Activated T-helper 1 cell treated with anti-CD3 and anti-CD28 coated beads, Interleukin-12 subunit alpha, Interleukin-12 subunit beta, Interleukin-2, Interleukin-4 antibody, amounts not matched to agents 30 ng/mL and 10 ng/mL and 1 ng/mL, durations not matched to agents 14 hours and 24 hours and 36 hours (primary cell): ENCODE measurements at places on chromosomes 16 and 17. TPM values are rescaled to one million over a fixed set of nuclear protein-coding genes. Genes with fewer than 3 reads are reported as not detected.

Gene SNAI3
- total RNA-seq: 1.8 and 2.4 TPM in 2 replicates

Gene HYDIN
- 0.17 TPM in 1 of 2 replicates, not detected in the other for total RNA-seq

Gene NEUROD2
- not detected in 2 replicates for total RNA-seq

Gene ITGA2B
- total RNA-seq: 0.44 and 0.71 TPM in 2 replicates

- no peak for DNase-seq
Observed at GRCh38 chr16:70701036-70701435, 15.2 kb upstream of the MTSS2 start.

GRCh38 chr17:72940496-72940895 lies 152.0 kb downstream of the SLC39A11 start:
- no peak for DNase-seq

DNA sequence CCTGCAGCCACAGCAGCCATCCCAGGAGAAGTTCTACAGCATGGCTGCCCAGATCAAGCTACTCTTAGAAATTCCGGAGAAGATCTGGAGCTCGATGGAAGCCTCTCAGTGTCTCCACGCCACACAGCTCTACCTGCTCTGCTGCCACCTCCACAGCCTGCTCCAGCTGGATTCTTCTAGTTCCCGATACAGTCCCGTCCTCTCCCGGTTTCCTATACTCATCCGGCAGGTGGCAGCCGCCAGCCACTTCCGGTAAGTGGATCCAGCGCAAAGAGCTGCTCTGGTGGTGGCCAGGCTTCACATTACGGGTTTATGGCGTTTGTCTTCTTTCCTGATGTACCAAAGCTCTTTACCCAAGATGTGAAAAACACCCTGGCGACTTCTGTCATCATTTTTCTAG lies 3.6 kb downstream of the COG1 start:
- no peak for DNase-seq

- DNase-seq: no peak
Observed at GRCh38 chr17:48024149-48025039, 13.2 kb downstream of the COPZ2 start.

GRCh38 chr17:41434005-41434404 lies 6.8 kb downstream of the KRT38 start:
- no peak for DNase-seq

- no peak for DNase-seq
Observed at GRCh38 chr16:86906623-86907022, 328.3 kb downstream of the FOXL1 start.

DNA sequence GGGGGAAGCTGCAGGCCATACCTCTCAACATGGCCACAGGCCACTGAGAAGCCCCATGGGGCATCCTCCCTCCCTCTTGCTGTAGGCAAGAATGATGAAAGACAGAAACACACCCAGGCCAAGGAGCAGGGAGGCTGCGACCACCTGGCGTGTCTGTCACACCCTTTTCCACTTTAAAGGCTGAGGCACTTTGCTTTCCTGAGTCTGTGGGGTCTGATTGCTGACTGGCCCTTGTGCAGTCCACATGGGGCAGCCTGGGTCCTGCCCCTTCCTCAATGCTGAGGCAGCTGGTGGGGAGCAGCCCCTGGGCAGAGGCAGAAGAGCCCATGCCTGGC lies 8.7 kb downstream of the TMEM204 start:
- no peak for DNase-seq

DNA sequence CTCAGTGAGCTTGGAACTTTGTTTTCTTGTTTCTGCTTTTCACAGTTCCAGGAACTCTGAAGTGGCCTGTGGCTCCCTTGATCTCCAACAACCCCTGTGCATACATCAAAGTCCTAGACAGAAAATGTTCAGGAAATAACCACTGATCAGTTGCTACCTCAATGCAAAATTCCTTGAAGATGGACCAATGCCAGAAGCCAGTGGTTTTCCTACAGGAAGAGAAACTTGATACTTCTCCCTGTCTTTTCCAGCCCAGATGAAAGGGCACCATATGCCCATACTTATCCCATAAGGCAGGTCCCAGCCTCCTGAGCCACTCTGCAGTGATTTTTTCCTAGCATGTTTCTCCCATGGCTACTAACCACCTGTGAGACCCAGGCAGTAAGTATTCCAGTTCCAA lies 12.3 kb upstream of the CDRT4 start:
- DNase-seq: no peak

GRCh38 chr17:82334622-82335394 lies 1.2 kb upstream of the SECTM1 start:
- DNase-seq: no peak

- DNase-seq: no peak
Observed at GRCh38 chr17:6627019-6627418, 13.5 kb downstream of the KIAA0753 start.

GRCh38 chr17:38724337-38724988 lies 5.7 kb upstream of the CISD3 start:
- no peak for DNase-seq

GRCh38 chr17:70100983-70101382 lies 26.0 kb downstream of the KCNJ16 start:
- no peak for DNase-seq
